ENCODE measurements at places on chromosomes 1 and 21.

DNA sequence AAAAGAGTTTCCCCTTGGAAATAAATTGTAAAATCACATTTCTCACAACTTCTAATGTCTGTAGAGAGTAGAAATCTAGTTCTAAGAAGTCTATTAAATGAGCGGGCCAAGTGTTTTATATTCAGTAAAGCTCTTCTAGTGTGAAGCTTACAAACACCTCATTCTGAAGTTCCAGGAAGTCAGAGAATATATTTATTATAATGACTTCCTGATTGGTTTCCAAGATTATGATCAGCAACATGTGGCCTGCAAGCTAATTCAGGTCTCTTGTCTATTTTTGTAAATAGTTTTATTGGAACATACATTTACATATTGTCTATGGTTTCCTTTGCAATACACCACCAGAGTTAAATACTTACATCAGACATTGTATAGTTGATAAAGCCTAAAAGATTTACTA is 603.9 kb downstream of the AMY1C start:
- DNase-seq: no peak

DNA sequence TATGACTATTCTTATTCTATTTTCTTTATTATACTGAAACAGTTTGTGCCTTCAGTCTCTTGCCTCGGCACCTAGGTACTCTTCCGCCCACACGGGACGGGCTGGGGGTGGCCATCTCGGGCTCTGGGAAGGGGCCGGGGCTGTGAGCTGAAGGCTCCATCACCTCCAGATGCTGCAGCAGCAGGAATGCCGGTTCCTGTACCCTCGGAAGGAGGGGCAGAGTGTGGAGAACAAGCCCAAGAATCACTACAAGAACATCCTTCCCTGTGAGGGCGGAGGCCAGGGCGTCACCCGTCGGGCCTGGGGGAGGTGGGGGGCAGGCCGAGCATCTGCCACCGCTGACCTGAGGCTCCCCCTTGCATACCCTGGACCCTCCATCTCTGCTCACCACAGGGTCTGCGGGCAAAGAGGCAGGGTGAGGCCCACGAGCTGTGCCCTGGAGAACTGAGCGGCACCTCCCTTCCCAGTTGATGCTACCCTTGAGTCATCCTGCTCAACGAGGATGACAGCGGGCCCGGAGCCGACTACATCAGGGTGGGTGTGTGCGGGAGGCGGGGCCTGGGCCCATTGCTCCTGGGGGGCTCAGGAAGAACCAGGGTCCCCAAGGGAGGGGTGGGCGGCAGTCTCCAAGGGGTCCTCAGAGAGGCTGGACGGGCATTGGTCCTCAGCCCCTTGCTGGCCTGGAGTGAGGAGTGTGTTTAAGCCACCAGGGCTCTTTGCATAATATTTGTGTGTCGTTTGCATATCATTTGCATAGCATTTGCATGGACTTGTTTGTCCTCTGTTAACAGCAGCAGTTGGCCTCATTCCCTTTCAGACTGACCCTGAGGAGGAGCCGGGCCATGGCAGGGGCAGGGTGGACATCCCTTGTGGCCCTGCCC is 7.5 kb downstream of the RNF223 start:
- DNase-seq: no peak

- DNase-seq: no peak
Observed at GRCh38 chr21:45091550-45092322, 17.4 kb downstream of the ADARB1 start.

GRCh38 chr21:24716281-24716918 is 890.9 kb downstream of the MRPL39 start:
- no peak for DNase-seq

DNA sequence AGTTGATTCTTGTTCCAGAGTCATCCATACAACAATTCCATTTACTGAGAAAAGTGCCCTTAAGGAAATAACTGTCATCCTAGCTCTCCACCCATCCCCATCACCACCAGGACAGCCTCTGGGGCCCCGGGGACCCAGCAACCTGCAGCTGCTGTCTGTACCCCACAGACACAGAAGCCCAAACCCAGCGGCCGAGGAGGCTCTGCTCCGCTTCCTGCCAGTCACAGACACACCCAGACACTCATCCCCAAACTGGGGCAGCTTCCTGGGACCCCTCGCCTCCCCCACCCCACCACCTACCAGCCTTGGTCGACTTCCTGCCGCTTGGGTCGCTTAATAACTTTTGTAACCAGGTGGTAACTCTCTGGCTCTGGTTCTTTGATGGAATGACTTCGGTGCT is 121.6 kb upstream of the SLC25A33 start:
- no peak for DNase-seq

Data from CMK (cell line).